DMS153 (cell line): ENCODE measurements at places on chromosomes 5 and 9.

- DNase-seq, result no peak
Measured at GRCh38 chr5:96014395-96014794, 52.7 kb upstream of the ELL2 start.

GRCh38 chr9:11072176-11072575 is 459.4 kb upstream of the PTPRD start:
- DNase-seq, result no peak

DNA sequence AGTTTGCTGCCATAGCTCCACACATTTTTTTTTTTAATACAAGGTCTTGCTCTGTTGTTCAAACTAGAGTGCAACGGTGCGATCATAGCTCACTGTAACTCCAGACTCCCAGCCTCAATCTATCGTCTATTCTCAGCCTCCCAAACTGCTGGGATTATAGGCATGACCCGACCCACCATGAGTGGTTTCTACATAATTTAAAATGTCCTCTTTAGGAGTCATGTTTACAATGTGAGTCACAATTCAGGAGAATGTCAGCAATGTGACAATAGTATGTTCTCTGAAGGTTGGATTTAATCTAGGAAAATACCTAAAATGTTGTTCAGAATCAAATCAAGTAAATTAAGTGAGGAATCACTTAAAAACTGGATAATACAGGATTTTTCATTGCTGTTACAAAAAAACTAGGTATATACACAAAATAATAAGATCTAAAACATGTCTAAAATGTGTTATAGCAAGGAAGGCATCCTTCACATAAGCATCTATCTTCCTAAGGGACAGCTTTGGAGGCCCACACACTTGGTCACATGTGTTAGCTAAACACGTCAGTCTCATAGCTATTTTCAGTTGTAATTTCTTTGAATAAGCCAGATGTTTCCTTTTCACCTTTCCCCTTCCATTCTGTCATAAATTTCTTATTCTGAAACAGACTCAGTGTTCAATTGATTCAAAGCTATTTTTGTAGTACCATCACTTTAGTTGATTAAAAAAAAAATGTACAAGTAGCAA is 30.0 kb upstream of the ELAVL2 start:
- DNase-seq, result no peak

DNA sequence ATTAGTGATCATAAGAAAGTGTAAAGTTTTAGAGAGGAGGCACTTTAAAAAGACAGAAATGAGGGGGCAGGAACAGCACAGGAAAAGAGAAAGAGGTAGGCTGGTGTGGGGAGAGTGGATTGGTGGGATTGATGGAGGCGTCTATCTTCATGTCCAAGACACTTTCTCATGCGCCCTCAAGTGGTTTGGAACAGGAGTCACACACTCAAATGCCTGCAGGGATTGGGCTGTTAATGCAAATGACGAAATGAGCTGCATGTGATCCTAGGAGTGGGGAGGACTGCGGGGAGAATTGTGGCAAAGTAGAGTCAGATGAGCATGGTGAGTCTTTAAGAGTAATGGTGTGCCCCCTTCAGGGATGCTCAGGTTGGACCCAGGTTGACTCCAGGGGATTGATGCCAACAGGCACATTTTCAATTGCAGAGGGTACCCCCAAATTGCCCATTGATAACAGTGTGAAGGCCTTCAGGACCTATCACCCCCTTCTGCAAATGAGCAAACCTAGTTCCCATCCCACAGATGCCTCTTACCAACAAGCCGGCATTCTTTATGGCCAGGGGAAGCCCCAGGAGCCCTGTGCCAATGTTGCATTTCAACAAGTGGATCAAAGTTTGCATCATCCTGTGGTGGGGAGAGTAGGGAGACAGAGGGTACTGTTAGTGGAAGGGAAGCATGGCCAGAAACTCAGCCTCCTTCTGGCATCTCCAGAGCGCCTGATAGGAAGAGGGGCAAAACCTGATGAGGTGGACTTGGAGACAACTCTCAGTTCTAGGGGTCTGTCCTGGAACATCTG is 5.3 kb downstream of the SLC36A3 start:
- no peak for DNase-seq

DNA sequence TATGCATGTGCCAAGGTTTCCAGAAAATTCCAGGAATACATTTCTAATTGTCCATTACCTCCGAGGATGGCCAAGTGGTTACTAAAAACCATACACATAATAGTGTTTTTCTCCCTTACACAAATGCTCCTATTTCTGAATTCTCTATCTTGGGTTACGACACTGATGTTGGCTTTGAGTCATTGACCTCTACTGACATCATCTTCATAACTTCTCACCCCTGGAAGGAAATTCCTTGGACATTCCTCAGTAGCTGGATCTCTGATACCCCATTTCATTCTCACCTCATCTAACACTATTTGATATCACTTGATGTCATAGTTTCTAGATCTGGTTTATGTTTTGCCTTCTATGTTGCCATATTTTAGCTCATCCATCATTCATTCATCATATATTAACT is 287.2 kb downstream of the CTNND2 start:
- no peak for DNase-seq

DNA sequence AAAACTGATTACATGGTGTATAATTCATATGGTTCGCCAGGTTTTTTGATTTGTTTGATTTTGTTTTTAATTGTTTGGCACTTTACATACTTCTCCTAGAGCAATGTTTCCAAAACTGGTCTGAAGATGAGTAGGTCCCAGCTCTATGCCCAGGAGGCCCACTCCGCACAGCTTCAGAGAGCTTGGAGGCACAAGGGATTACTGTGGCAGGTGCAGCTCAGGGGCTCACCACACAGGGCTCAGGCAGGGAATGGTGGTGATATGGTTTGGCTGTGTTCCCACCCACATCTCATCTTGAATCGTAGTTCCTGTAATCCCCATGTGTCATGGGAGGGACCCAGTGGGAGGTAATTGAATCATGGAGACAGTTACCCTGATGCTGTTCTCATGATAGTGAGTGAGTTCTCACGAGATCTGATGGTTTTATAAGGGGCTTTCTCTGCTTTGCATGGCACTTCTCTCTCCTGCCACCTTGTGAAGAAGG is 296.6 kb downstream of the MED10 start:
- no peak for DNase-seq

- DNase-seq, result no peak
Measured at GRCh38 chr9:130780865-130781504, 54.1 kb upstream of the ABL1 start.

DNA sequence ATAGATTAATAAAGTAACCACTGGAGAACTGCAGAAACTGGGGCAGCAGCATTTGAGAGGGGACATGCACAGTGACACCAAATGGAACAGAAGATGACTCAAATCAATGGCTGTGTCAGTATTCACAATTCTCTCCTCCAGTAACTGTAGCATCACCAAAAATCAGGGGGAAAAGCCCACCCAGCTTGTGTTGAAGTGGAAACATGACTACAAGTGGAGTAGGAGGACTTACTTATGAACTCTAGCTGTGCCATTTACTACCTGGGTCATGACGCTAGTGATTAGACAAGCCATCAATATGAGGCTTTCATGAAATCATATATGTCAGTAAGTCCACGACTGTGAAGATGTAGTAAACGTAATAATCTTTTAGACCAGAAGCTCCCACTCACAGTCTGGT is 199.8 kb upstream of the PTGER4 start:
- no peak for DNase-seq

DNA sequence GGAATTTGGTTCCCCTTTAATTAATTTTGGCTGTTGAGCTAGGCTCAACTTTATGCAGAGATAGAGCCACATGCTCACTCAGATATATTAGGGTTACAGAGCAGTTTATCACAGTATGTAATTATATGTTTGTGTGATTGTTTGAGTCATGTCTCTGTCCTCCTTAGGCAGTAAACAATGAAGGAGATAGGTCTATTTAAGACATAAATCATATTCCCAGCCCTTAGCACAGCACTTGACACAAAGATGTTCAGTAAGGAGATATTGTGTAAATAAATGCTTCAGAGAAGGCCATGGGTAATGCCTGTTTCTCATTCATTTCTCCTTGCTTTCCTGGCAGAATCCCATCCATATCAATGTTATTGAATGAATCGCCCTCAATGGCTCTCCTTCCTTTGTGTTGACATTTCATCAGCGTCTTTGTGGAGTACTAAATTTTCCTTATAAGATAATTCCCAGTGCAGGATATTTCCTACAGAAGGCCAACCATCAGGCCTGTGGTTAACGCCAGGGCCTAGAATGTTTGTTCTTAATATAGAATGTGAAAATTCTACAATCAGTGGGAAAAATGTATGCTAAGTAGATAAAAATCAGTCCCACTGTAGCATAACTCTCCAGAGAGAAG is 408.0 kb downstream of the EBF1 start:
- no peak for DNase-seq

DNA sequence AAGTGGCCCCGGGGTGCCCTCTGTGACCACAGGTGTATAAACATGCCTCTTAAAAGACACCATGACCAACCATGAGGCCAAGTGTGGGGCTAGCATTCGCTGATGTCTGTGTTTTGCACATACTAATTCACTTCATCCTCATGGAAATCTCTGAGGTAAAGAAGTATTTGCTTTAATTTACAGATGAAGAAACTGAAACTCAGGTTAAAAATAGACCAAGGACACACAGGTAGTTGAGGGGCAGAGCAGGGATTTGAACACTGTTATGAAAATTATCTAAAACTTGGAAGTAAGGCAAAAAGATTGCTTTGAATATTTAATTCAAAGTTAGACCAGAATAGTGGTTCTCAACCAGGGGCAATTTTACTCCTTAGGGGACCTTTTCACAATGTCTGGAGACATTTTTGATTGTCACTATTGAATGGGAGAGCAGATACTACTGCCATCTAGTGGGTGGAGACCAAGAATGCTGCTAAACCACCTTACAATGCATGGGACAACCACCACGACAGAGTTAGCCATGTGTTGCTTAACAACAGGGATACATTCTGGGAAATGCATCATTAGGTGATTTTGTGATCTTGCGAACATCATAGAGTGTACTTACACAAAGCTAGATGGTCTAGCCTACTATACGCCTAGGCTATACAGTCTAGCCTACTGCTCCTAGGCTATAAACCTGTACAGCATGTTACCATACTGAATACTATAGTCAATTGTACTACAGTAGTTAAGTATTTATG is 8.0 kb upstream of the FXN start:
- DNase-seq, result peak; percentile 67

DNA sequence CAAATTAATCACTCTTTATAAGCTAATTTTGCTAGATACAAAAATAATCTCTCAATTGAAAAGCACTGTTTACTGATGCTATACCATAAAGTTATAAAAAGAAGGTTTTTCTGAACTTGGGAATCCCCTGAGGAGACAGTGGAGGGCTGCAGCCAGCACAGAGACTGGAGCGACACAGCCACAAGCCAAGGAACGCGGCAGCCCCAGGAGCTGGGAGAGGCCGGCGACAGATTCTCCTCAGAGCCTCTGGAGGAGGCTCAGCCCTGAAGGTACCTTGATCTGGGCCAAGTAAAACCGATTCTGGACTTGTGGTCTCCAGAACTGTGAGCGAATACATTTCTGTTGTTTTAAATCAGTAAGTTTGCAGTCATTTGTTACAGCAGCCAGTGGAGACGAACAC is 3.7 kb downstream of the GFPT2 start:
- no peak for DNase-seq

- no peak for DNase-seq
Measured at GRCh38 chr5:130164966-130165365, 260.7 kb downstream of the CHSY3 start.

- DNase-seq, result no peak
Measured at GRCh38 chr5:57476601-57477056, 6.0 kb downstream of the ACTBL2 start.

DNA sequence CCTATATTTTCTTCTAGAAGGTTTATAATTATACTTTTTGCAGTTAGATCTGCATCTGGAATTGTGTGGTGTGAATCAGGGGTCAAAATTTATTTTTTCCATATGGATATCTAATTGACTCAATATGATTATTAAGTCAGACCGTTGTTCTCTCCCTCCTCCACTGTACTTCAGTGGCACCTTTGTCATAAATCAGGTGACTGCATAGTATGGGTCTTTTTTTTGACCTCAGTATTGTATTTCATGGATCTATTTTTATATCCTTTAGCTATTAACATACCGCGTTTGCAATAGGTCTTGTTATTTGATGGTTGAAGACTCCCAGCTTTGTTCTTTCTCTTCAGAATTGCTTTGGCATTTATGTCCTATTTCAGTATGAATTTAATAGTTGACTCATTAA is 107.4 kb downstream of the BOD1 start:
- no peak for DNase-seq

GRCh38 chr5:34582371-34582770 is 73.8 kb upstream of the RAI14 start:
- no peak for DNase-seq

DNA sequence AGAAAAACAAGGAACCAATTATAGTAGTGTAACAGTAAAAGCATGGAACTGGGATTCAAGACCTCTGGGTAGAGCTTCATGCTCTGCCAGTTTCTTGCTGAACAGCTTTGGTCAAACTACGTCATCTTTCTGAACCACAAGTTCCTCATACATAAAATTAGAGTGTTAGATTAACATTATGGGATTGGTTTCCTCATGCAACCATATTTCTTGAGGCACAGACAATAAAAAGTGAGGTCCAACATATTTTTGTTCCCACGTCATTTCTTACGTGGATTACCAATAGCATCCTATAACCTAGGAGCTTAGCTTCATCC is 354.8 kb downstream of the TMEM232 start:
- DNase-seq, result no peak

- DNase-seq, result no peak
Measured at GRCh38 chr9:17555362-17556054, 23.4 kb upstream of the SH3GL2 start.

GRCh38 chr9:125609744-125610143 is 97.3 kb downstream of the MAPKAP1 start:
- DNase-seq, result no peak

DNA sequence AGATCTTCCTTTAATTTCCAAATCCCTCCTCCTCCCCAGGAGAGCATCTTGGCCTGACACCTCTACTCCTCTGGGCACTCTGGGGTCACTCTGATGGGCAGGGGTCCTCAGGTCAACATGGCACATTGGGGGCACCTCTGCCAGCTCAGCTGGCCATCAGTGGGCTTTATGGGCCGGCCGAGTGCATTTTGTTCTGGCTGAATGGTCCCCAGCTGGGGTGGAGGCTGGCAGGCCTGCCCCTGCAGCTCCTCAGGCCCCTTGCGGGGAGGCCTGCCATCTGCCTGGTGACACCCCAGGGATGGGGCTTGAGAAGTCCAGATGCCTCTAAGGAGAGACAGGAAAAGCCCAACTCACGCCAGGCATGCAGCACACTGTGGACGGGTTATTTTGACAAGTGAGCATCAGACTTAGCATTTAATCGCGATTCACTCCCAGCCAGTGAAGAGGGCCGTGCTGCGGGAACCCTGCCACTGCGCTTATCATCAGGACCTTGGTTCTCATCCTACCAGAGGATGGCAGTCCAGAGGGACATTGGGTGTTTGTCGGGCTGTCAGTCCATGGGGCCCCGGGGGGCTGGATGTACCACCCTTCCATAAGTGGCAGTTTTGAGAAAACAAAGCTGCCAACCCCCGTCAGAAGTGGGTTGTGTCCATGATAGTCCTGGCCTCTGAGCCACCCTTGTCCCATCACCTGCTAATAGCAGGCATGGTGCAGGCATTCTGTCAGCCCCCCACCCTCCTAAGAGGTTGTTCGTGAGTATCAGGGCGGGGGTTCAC is 21.7 kb downstream of the PHF2 start:
- DNase-seq, result no peak

GRCh38 chr9:19649336-19650041 is 139.3 kb downstream of the SLC24A2 start:
- DNase-seq, result no peak

GRCh38 chr5:42606464-42606869 is 150.2 kb upstream of the CCDC152 start:
- no peak for DNase-seq
